Activated T-helper 1 cell treated with anti-CD3 and anti-CD28 coated beads, Interleukin-12 subunit alpha, Interleukin-12 subunit beta, Interleukin-2, Interleukin-4 antibody, amounts not matched to agents 30 ng/mL and 10 ng/mL and 1 ng/mL, durations not matched to agents 14 hours and 24 hours and 36 hours (primary cell): ENCODE measurements at places on chromosomes 4 and X. TPM values are rescaled to one million over a fixed set of nuclear protein-coding genes. Genes with fewer than 3 reads are reported as not detected.

The RRH gene
- total RNA-seq: 0.13 TPM in 1 of 2 replicates, not detected in the other

The CFAP99 gene
- not detected in 2 replicates for total RNA-seq

The OTUD5 gene
- total RNA-seq: 84.1 and 84.8 TPM in 2 replicates

The COL25A1 gene
- total RNA-seq: not detected in 2 replicates

The SPANXD gene
- not detected in 2 replicates for total RNA-seq

- no peak for DNase-seq
These were observed 207.0 kb downstream of the NSUN7 start for GRCh38 chr4:40956721-40957255.
